ENCODE measurements at places on chromosomes 6 and 20.
A peak's percentile ranks its signal among the peaks of the same experiment; 100 is the strongest.

DNA sequence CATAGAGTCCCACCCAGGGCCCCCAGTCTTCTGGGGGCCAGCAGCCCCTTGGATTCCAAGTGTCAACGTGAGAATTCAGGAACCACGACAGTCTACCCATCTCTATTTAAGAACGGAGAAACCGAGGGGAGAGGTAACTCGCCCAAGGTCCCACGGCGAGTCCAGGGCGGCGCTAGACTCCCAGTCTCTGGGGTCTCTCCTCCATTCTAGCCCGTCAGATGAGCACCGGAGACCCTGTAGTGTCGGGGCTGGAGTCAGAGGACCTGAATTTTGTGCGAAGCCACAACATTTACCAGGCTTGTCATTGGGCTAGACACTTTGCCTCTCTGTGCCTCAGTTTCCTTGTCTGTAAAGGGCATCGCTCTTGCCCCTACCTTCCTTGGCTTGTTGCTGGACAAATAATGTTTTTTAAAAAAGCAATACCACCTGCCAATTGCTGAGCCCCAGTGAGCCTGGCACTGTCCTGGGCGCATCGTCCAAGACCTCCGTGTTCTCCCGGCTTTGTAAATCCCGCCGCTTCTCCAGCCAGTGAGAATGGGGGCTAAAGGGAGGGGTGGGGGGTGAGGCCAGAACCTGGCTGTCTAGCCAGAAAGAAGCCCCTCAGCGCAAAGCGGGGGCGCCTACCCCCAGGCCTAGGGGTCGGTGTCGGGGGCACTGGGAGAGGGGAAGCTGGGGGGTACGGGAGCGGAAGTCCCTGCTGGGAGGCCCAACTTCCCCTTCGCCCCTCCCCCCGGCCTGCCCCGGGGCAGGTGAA is 91.7 kb downstream of the NCR2 start:
- DNase-seq = no peak

DNA sequence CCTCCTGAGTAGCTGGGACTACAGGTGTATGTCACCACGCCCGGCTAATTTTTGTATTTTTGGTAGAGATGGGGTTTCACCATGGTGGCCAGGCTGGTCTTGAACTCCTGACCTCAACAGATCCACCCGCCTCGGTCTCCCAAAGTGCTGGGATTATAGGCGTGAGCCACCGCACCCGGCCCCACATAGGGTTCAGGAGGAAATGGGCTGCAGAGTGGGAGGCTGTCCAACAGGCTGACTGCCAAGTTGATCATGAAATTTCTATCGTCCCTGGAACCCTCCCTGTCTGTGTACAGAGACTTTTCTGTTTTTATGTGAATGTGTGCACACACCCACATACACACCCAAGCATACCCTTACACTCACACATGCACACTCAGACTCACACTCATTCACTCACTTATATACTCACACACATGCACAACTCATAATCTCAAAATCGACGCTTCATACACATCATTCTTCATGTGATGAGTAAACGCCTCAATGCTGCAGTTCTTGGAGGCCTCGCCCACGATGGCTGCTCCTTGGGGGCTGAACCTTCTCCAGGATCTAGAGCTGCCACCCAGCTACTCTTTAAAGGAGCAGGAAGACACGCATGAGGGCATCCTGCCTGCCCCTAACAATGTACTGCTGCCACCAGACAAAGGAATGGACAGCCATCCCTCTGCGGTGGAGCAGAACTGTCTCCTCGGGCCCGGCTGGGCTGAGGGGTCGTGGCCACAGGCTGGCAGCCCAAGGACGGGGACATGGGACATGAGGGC is 35.6 kb downstream of the SUN5 start:
- DNase-seq = no peak

- DNase-seq = no peak
Measured at GRCh38 chr6:14974372-14974771, 271.5 kb upstream of the JARID2 start.

DNA sequence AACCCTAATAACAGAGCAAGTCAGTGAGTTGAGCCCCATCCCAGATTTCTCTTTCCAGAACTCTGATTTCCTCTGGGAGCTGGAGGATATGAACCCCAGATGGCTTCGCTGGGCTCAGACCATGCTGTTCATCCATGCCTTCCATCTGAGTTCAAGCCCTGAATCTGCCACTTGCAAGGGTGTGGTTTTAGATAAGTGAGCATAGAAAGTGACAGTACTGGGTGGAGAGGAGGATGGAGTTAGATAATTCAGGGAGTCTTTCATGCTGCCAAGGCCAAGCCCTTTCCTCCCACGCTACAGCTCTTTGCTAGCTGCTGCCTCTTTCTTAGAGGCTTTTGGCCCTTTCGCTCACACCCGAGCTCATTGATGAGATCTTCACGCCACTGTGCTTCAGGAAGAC is 57.2 kb upstream of the MAFB start:
- DNase-seq = no peak

DNA sequence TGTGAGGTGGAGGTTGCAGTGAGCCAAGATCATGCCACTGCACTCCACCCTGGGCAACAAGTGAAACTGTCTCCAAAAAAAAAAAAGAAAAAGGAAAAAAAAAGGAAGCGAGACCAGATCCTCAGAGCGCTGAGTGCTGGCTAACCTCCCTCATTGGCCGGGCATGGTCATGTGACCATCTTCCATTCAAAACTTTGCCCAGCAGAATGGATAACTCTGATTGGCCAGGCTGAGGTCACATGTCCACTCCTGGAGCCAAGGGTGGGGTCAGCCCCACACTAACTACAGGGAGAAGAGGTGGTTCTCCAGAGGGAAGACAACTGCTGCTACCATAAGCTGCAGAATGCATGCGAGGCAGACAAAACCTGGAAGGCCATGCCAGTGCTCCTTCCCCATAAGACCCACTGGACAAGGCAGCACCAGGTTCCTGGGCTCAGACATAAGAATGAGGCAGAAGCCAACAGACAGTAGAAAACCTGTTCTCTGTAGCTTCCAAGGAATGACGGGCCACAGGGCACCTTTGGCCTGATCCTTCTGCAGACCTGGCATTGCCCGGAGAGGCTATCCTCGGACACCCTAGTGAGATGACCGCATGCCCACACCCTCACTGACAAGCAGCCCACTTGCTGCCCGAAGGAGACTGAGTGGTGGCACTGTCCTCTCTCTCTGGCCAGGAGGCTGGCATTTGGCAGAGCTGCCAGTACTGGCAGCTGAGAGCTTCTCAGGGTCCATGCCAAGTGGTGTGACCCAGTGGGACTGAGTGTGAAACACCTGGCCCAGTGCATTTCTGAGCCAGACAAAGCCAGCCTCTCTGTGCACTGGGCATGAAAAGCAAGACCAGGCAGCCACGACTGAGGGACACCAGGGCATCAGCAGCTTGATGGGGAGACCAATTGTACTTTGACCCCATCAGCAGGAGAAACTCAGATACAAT is 311.9 kb upstream of the SULF2 start:
- DNase-seq = peak; percentile 22

GRCh38 chr6:131430531-131430930 is 142.5 kb upstream of the ARG1 start:
- peak; percentile 26 for DNase-seq

DNA sequence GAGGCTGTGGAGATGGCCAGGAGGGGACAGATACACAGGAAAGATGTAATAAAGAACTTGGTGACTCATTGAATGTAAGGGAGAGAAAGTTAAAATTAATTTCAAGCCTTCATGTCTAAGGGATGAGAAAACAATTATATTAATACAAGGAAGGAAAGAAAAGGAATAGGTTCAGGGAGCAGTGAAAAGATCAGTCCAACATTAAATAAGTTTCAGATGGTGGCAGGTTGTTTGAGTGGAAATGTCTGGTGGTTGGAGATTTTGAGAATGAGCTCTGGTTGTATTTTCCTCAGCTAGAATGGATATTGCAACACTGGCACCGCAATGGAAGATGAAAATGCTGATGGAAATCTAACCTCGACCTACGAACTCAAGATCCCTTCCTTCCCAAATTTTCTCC is 304.3 kb downstream of the COL12A1 start:
- no peak for DNase-seq

DNA sequence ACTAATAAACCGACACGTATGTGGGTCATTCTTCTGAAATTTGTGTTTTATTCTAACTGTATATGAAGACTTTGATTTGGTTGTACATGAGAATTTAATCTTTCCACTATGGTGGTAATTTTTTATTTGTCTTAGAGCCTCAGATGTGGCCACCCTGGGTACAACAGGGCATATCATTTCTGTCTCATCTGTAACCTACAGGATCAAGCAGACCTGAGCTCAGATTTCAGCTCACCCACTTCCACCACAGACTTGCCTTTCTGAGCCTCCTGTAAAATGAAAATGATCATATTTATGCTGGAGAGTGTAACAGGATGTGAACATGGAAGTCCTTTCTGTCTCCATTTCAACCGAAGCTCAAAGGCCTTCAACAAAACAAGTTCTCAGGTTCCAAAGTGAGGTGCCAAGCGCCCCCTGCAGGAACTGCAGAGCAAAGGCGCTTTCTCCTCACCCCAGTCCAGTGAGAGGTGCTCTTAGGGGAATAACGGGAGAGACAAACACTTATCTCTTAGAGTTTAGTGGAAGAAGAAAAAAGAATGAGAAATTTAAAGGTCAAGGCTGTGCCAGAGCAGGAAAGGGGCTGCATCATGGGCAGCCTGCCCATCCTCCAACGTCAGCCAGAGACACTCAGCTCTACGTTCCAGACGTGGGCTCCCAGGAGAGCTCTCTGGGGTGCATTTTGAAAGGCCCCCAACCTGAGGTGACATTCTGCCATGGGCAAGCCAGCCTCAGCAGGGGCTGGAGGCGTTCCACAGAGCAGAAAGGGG is 23.0 kb upstream of the CD24 start:
- peak; percentile 82 for DNase-seq

DNA sequence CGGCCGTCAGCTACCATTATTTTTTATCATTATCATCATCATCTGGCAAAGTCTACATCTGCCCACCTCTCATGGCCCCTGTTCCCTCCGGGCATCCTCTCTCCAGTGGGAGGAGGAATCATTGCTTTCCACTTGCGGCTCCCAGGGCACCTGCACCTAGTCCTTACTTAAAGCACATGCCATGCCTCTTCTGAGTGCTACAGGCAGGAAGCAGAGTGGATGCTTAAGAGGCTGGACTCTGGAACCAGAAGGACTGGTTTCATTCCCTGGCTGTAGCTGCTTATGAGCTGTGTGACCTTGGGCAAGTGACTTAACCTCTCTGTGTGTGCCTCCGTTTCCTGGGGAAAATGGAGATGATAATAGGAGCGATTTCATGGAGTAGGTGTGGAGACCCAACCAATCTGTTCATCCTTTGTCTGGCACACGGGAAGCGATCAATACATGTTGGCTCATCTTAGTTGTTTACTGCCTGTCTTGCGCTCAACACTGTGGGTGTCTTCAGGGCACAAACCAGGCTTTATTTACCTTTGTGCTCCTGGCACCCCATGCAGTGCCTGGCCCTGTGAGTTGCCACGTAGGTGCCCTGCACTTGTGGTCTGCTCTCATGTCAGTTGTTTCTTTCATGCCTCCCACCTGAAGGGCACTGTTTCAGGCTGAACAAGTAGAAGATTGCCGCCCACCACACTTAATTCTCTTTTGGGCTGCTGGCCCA is 317.0 kb upstream of the SULF2 start:
- no peak for DNase-seq

- no peak for DNase-seq
Measured at GRCh38 chr6:139468178-139468819, 93.9 kb upstream of the CITED2 start.

- DNase-seq = no peak
Measured at GRCh38 chr20:13545790-13546189, 92.9 kb downstream of the TASP1 start.

- DNase-seq = peak; percentile 93
Measured at GRCh38 chr20:45629496-45630100, at the start of gene WFDC10A. Gene WFDC10A, plus strand, starts transcription at chr20:45629739. Its CDS starts 75 bp downstream, at chr20:45629814.

- DNase-seq = peak; percentile 83
Measured at GRCh38 chr20:7113577-7114466, 346.3 kb downstream of the BMP2 start.

GRCh38 chr20:16007164-16007563 is 566.1 kb downstream of the KIF16B start:
- DNase-seq = no peak

GRCh38 chr20:46013829-46014516 is 5.3 kb downstream of the MMP9 start:
- peak; percentile 97 for DNase-seq

DNA sequence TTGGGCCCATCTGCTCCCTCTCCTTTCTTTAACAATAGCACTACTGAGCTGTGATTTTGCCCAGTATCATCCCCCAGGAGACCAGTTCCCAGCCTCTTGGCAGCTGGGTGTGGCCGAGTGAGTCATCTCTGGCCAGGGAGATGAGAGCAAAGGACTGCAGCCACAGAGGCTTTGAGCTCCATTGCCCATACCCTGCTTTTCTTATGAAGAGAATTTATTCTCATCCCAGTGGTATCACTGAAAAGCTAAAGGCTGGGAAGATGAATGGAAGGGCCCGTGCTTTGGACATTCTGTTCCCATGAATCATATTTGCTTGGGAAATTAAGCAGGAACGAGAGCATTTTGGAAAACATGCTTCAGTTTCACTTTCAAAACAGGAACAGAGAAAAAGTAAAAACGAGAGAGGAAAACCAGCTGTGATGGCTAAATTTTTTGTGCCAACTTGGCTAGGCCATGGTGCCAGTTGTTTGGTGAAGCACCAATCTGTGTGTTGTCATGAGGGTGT is 14.9 kb downstream of the CST3 start:
- DNase-seq = peak; percentile 55

DNA sequence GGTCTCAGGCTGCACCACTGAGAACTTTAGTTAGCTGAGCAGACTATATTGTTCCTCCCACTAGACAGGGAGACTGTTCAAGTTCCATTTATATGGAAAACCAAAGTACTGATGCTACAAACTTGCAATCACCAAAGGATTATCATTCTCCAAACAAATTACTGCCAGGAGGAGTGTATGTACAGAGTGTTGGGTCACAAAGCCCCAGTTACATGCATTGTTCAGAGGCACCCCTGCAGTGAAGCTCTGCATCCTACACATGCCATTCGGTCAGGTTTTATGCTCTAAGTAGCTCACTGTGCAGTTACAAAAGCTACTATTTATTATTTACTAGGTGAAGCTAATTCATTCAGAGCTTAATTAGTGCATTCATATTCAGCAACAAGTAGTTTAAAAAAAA is 75.8 kb downstream of the SMLR1 start:
- no peak for DNase-seq

DNA sequence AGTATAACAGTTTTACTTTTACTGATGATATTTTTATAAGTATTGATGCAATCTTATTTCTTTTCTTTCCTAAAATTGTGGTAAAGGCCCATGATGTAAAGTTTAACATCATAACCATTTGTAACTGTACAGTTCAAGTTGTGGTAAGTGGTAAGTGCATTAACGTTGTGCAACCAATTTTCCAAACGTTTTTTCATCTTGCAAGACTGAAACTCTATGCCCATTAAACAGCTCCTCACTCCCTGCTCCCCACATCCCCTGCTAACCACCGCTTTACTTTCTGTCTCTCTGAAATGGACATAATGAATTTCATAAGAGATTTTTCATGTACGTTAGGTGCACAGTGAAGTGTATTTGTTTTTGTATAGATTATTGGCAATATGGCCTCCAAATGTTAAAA is 106.0 kb downstream of the PACRG start:
- DNase-seq = no peak

DNA sequence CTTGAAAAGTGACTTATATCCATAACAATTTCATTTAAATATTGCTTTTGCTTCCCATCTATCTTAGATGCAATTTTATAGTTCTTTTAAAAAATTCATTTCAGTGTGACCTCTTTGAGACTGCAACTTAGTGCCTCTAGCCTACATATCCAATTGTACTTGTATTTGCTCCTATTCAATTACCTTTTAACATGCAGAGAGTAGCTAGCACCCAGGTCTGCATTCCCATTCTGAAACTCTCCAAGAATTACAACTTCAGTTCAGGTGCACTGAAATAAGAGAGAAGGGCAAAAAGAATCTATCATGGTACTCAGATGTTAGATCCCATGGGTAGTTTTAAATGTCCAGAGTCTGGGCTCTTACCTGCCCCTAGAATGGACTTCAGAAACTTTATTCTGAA is 765.4 kb upstream of the SLC35B3 start:
- DNase-seq = no peak
